ENCODE measurements at places on chromosomes 7 and 10. TPM values are rescaled to one million over a fixed set of nuclear protein-coding genes. Genes with fewer than 3 reads are reported as not detected.

TRPV5 gene
- 1.1 TPM for total RNA-seq

GAD2 gene
- 4.4 TPM for total RNA-seq

PHYHIPL gene
- 8.6 TPM for total RNA-seq

MYL10 gene
- 8.8 TPM for total RNA-seq

DRGX gene
- not detected for total RNA-seq

All from metanephros (tissue), 2 donors.